AG10803 (cell line): ENCODE measurements at places on chromosomes 7 and 10.

- DNase-seq: peak; percentile 31
These were observed 147.1 kb upstream of the ASAH2 start for GRCh38 chr10:50398381-50398780.

DNA sequence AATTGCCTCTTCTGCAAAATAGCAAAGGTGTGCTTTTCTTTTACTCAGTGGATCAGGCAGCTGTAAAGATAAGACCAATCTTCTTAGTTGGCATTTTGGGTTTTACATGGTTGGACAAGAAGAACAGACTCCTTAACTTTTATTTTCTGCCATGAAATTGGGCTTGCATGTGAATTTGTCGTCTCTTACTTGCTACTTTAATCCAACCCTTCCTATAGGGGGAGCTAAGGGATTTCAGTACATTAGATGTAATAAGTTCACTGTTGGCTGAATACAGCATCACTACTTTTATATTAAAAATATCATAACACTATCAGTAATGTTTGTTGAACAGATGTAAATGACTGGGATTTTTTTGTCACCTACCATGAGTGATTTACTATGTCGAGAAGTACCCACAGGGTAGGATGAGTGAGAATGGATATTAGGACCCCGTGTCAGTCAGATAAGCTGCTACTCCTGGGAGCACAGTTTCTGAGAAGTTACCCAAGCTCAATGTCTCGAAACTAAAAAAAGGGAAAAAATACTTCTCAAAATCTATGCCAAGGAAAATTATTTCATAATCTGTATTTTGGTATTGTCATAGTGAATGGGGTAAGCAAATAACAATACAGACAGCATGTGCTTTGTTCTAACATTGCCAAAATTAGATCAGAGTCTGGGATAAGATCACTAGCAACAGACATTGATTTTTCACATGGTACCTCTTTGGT, 127.4 kb upstream of the AGR3 start:
- DNase-seq: peak; percentile 71

GRCh38 chr10:34505338-34505737, 309.8 kb downstream of the PARD3 start:
- DNase-seq: no peak

GRCh38 chr10:78896159-78896928, 172.4 kb upstream of the ZMIZ1 start:
- DNase-seq: no peak

DNA sequence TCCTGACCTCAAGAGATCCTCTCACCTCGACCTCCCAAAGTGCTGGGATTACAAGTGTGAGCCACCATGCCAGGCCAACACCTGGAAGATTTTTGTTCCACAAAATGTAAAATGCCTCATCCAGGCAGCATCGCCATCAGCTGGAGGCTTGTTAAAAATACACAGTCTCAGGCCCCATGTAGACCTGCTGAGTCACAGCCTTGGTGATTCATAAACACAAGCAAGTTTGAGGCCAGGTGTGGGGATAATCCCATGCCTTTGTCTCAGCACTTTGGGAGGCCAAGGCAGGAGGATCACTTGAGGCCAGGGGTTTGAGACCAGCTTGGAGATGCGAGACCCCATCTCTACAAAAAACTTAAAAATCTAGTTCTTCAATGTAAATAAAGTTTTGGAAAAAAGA, 49.1 kb upstream of the FOXK1 start:
- peak; percentile 43 for DNase-seq

- peak; percentile 57 for DNase-seq
These were observed 728 bp downstream of the CAV2 start for GRCh38 chr7:116500078-116500853.

DNA sequence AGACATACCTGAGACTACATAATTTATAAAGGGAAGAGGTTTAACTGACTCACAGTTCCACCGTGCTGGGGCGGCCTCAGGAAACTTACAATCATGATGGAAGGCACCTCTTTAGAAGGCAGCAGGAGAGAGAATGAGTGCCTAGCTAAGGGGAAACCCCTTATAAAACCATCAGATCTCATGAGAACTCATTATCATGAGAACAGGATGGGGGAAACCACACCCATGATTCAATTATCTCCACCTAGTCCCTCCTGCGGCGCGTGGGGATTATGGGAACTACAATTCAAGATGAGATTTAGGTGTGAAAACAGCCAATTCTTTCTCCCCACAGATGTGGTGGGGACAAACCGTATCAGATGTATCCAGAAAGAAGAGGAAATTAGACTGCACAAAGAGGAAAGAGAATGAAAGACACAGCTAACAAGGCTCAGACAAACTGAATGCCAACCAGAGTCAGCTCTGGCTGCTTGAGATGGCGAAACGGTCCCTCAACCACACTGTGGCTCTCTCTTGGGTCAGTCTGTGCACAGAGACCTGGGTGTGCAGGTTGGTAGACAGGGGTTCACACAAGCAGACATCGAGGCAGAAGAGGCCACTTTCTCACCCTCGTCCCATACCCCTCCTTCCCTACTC, 375.6 kb downstream of the SFMBT2 start:
- DNase-seq: no peak

DNA sequence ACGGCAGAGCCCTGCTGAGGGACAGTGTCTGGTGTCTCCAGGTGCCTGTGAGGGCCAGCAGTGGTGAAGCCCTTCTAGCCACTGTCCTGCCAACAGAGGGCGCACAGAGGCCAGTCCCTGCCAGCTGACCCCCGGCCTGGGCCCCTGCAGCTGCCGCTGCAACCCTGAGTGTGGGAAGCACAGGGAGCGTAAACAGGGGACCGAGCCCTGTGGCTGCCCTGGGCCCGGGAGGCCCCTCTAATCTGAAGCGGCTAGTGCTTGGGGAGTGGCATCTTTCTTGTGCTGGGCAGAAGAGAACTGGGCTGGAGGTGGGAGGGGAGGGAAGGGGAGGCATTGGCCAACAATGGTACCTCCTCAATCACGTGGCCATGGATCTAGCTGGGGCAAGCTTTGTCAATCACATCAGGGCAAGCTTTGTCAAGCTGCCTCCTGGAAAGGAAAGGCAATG, 34.6 kb downstream of the TRIM8 start:
- DNase-seq: peak; percentile 39

GRCh38 chr7:44403176-44403759, 77.9 kb upstream of the CAMK2B start:
- DNase-seq: no peak

DNA sequence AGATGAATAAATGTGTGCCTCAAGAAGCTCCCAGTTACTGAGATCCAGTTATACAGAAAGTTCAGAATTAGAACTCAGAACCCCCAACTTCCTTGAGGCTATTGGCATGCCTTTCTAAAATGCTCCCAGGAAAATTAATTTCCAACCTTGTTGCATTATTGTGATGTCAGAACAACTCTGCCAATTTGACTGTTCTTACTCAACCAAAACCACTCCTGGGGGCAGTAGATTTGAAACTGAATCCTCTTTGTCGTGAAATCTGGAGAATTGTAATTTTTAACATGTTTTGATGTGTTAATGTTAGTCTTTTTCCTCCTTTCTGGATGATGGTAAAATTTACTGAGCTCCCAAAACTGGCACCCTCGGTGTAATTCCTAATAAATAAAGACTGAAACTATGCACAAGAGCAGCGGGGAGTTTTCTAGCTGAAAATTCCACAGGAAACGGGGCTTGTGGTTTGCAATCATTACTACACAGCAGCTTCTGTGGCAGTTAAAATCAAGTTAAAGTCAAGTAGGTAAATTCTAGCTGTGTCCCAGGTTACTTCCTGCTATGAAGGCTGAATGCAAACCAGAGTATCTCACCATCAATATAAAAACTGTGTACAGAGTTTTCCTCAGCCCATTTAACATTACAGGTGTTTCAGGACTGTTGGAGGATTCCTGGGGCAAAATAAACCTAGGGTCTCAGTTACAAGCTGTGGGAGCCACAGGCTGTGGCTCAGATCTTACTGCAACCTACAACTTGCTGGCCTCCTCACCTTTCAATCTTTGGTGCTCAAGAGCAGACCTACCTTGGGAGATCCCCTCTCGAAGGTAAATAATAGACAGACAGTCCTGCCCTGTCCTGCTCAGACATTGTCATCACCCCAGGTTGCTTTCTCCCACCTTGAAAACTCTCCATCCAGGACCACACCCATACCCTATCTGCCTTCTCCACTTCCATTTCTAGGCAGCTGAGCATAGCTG, 156.3 kb upstream of the KMT2E start:
- no peak for DNase-seq

DNA sequence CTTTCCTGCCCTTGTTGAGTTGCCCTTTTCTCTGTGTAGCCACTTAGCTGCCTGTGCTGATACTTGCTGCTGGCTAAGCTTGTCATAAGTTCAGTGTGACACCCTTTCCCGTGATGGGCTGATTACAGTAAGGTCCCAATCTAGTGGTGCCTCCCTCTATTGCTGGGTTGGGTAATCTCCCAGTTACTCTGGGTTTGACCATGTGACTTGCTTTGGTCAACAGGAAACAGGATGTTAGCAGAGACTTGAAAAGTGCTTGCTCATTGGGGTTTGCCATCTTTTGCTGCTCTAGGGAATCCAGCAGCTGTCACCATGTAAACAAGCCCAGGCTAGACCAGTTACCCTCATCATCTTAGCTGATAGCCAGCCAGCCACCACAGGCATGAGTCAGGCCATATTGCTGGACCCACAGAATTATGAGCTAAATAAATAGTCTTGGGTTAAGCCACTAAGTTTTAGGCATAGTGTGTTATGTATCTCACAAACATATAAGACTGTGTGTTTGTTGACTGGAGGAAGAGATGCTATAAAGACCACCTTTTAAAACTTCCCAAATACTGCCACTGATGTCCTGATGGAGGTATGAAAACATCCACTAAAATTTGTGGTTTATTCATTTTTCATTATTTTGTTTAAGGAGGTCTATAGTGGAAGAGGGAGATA, 4.0 kb upstream of the LEP start:
- DNase-seq: peak; percentile 97

- DNase-seq: no peak
These were observed 36.3 kb downstream of the HACD1 start for GRCh38 chr10:17580885-17581284.

DNA sequence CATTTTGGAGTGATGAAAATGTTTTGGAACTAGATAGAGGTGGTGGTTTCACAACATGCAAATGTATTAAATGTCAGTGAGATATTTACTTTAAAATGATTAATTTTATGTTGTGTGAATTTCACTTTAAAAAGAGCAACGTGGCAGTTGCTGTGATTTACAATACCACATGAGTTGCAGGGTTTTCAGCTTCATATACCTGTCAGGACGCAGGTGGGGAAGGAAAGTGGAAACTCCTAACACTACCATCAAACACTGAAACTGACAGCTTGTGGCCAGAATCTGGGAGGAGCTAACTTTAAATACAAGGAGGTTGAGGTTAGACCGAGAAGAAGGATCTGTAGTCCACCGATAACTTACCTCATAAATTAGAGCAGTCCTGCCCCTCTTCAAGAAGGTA, 168.9 kb upstream of the TMEM72 start:
- no peak for DNase-seq

DNA sequence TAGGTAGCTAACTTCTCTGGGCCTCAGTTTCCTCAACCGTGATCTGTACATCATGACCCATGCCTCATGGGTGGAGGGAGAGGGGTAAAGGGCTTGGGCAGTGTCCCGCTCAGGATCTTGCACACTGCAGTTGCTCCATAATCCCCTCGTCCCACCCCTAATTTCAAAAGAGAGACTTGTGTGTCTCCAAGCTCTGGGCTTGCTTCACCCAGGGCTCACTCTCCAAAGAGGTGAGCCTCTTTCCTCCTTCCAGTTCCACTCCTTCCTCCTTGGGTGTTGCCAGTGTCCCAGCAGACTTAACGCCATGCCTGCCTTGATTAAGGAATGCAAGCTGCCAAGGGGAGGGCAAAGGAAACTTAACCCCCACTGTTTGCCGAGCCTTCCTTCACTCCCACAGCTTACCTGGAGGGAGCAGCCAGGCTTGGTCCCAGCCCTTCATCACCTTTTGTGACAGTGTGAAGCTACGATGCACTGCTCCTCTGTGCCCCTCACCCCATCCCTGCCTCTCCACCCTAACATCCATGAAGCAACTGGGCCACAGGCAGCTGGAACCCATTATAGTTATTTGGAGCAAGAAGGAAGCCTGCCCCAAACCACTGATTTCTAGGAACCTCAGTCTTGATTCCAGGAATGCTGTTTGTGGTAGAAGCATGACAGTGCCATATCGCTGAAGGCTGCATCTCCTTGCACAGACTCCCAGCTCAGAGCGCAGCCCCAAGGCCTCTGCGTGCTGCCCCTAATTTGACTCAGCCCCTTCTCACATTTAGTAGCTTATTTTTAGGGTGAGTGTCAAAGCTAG, 363.3 kb downstream of the TNS3 start:
- DNase-seq: peak; percentile 93

DNA sequence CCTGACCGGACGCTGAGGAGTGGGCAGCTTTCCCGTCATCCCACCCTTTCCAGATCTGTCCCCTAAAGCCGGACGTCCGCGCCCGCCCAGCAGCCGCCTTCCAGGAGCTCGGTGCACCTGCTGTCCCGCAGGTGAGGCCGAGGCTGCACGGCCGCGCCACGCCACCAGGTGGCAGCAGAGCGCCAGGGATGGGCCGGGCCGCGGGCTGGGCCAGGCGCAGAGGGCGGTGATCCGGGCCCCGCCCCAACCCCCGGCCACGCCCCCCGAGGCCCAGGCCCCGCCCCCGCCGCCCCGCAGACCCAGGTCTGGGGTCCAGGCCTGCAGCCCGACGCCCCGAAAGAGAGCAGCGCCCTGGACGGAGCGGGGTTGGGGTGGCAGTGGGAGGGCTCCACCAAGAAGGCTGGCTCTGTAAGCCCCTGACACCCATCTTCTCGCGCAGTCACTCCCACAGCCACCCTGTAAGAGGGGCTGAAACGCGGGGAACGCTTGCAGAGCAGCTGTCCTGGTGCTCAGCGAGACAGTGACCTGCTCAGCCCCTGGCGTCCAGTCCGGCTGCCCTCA, 32.2 kb downstream of the FOXL3 start:
- DNase-seq: peak; percentile 7

DNA sequence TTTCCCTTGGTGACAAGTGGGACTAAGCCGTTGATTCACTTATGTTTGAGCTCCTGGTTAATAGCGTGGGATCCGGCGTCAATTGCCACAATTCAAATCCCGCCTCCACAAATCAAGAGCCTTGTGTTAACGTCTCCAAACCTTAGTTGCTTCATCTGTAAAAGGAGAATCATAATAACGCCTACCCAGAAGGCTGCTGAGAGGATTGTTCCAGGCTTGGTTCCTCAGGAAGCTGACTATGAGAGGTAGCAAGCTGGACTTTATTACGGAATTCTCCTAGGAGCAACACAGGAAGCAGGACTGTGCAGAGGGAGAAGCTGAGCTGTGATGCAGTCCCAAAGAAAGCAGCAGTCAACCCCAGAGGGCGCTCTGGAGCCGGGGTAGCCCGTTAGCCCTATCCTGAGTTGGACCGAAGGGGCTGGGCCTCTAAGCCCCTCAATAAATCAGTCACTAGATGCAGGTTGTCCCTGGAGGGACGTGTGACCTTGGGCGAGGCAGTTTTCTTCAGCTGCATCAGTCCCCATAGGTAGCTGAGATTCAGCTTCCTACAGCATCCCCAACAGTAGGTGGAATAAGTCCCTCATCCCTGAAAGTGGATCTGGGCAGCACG, 6.9 kb upstream of the BAG3 start:
- no peak for DNase-seq

- peak; percentile 12 for DNase-seq
These were observed at the start of gene BEND7 for GRCh38 chr10:13528875-13529713. Gene BEND7, minus strand, starts transcription at chr10:13529014. Its CDS starts 481 bp downstream, at chr10:13528533.

- DNase-seq: no peak
These were observed 395.7 kb downstream of the THSD7A start for GRCh38 chr7:11436316-11436715.

GRCh38 chr7:78437118-78437517, 638.5 kb downstream of the PHTF2 start:
- peak; percentile 80 for DNase-seq
